Sigmoid colon (tissue), 7 donors: ENCODE measurements at places on chromosomes 2 and 18.

- DNase-seq = no peak
These were observed 168.1 kb downstream of the SRBD1 start for GRCh38 chr2:45443012-45443411.

GRCh38 chr2:224574423-224575084, 10.6 kb downstream of the CUL3 start:
- DNase-seq = no peak

DNA sequence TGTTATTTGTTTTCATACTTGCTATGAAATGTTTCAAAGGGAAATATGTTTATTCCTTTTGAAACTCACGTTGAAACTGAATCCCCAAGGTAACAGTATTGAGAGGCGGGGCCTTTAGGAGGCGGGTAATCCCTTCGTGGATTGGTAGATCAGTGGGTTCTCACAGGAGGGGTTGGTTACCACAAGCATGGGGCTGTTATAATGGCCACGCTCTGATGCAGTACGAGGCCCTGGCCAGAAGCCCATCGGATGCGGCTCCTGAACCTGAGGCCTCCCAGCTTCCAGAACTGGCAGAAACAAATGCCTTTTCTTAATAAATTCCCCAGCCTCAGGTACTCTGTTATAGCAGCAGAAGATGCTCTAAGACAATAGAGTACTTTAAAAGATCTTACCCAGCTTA, 135.7 kb downstream of the ASB1 start:
- no peak for DNase-seq

DNA sequence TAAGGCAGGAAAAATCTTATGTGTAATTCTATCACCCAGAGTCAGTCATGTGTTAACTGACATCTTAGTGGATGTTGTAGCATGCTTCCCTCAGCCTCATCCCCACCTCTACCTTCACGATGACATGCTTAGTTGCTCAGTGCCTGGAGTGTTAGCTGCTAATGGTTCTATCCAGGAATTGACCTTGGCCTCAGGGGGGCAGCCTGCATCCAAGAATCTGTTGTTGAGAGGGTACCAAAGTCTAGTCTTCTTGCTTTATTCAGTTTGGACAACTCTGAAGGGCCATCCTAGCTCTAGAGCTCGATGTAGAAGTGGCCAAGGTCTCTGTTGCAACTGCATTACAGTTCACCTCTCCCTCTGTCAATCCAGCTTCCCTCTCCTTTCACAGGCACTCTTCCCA, 61.2 kb downstream of the ACYP2 start:
- peak; percentile 71 for DNase-seq

GRCh38 chr18:10027031-10027430, 113.2 kb downstream of the VAPA start:
- no peak for DNase-seq

GRCh38 chr2:42087137-42087856, 39.5 kb downstream of the PKDCC start:
- no peak for DNase-seq

DNA sequence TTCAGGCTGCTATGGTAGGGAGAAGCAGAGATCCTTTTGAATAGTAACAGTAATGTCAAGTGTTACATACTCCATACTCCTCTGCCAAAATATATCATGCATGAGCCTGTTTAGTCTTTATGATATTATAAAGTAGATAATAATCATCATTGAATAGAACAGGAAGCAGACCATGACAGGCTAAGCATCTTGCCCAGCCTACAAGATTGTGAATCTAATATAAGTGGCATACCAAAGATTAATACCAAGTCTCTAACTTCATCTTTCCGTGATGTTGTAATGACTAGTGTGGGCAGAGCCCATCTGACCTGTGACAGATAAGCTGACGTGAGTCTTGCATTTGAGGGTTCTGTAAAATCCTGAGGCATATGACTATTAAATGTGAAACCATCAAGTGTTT, 13.1 kb downstream of the NDUFB3 start:
- DNase-seq = no peak
